ENCODE measurements at places on chromosomes 11 and 22. TPM values are rescaled to one million over a fixed set of nuclear protein-coding genes. Genes with fewer than 3 reads are reported as not detected.

The KREMEN1 gene
- 44.7 TPM for total RNA-seq

GRCh38 chr22:46083383-46084350 is 66.7 kb upstream of the PPARA start:
- no peak for DNase-seq

DNA sequence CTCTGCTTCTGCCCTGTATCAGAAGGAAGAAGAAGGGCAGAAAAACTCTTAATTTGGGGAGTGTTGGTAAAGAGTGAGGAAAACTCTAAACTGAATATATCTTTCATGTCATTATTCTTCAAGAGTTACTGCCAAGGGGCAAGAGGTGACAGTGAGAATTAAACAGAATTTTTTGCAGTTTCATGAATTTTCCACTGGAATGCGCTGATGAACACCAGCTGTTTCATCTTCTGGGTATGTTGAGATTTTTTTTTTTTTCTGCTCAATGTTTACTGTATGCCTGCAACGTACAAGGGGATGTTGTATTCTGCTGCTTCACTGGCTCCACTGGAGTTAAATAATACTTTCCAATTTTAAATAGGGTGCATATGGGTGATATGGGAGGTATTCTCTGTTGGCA is 117.8 kb downstream of the FAM76B start:
- DNase-seq: no peak

- DNase-seq: no peak
Observed at GRCh38 chr11:56923116-56923515, 65.6 kb upstream of the OR5AK2 start.

GRCh38 chr11:119179342-119179741 is 5.9 kb upstream of the NHERF4 start:
- no peak for DNase-seq

DNA sequence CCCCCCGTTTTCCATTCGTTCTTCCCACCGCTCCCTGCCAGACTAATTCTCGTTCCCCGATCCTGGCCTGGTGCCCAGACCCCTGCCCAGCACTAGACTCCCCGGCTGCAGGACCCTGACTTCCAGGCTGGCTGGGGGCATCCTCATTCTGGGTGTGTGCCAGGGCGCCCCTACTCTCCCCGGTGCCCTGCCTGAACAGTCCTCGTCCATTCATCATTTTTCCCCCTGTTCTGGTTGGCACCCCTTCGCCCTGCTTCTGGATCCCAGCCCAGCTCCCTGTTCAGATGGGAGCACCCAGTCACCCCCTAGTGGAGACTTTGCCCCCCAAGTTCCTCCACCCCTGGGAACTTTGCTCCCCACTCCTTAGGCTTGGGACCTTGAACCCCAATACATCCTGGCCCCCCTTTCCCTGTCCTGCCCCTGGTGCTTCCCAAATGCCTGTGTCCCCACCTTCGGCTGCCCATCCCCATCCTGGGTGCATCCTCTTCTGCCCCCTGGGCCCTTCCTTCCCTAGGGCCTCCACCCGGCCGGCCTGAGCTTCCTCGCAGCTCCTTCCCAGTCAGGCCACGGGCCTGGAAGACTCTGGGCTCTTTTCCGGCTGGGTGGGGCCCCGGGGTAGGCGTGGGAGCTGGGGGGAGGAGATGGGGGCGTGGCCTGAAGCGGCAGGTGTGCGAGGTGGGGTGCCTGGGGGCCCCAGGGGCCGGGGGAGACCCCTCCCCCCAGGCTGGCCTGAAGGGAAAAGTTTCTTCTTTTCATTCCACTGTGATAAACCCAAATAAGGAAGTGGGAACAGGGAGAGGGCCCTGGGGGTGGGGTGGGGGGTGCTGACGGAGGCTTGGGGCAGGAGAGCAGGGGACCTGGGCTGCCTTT is 908 bp downstream of the PLCB3 start:
- no peak for DNase-seq

DNA sequence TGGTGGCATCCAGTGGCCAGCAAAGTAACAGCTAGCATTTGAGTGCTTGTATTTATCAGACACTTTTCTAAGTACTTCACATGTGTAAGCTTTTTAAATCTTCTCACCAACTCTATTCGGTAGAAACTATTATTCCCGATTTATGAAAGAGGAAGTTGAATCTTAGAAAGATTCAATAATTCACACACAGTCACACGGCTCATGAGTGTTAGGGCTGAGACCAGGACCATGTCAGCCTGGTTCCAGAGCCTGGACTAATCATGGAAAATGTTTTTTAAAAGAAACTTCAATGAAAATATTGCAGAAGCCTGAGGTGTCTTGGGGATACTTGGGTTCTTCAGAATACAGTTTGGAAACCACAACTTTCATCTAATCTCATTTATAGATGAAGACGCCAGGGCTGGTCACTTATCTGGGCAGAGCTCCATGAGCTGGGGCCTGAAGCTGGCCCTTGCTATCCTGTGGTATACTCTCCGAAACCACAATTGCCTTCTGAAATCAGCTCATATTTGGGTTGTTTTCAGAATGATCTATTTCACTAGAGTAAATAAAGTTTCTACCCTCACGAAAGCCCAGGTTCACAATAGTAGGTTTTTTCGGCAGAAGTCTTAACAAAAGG is 4.3 kb upstream of the CRTAM start:
- DNase-seq: no peak

- no peak for DNase-seq
Observed at GRCh38 chr11:74826901-74827300, 78.3 kb downstream of the RNF169 start.

DNA sequence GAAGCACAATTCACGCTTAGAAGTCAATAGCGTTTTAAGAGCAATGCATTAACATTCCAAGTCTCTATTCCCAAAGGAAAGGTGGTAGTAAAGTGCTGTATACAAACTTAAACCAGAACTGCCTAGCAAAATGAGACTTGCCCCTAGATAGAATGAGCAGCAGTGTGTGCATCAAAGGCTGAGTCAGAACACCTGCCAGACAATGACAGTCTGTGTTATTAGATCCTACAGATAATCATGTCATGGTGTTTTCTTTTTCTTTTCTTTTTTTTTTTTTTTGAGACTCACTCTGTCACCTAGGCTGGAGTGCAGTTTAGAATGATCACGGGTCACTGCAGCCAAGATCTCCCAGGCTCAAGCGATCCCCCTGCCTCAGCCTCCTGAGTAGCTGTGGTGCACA is 1.6 kb downstream of the RTCB start:
- no peak for DNase-seq
